Uterine smooth muscle cell (primary cell): ENCODE measurements at places on chromosomes 4 and X. TPM values are rescaled to one million over a fixed set of nuclear protein-coding genes. Genes with fewer than 3 reads are reported as not detected.

Gene TLL1
- under 0.01 and 0.12 TPM in 2 replicates for total RNA-seq

Gene MRFAP1
- total RNA-seq, result 108 and 116 TPM in 2 replicates

Gene PSAPL1
- not detected in 2 replicates for total RNA-seq

Gene NEIL3
- 6.7 and 14.6 TPM in 2 replicates for total RNA-seq

Gene RRH
- total RNA-seq, result 0.22 TPM in 1 of 2 replicates, not detected in the other

Gene TLR10
- not detected in 2 replicates for total RNA-seq

Gene IQSEC2
- 4.8 and 5.1 TPM in 2 replicates for total RNA-seq

Gene GYPE
- 0.11 and 0.25 TPM in 2 replicates for total RNA-seq

Gene SYP
- total RNA-seq, result 0.12 and 0.33 TPM in 2 replicates
